ENCODE measurements at places on chromosomes 6 and 20.

- peaks cover 2% of the 10 kb centered on the region for H3K27me3 ChIP-seq
- H3K4me3 ChIP-seq: no peak overlapping the region
- no peaks in the 10 kb centered on the region for H3K4me1 ChIP-seq
Measured at GRCh38 chr6:128855581-128856085, 27.3 kb upstream of the LAMA2 start.

- H3K27ac ChIP-seq: no peak overlapping the region
- no peaks in the 10 kb centered on the region for H3K4me1 ChIP-seq
- no peak for DNase-seq
- no peaks in the 10 kb centered on the region for H3K36me3 ChIP-seq
Measured at GRCh38 chr20:18686696-18687095, 98.8 kb downstream of the DTD1 start.

- H3K27me3 ChIP-seq: peaks cover 3% of the 10 kb centered on the region
- DNase-seq: no peak
- H3K36me3 ChIP-seq: no peaks in the 10 kb centered on the region
Measured at GRCh38 chr20:48385527-48385926, 442.3 kb downstream of the PREX1 start.

GRCh38 chr6:169977434-169978265 lies 226.2 kb downstream of the ERMARD start:
- no peak overlapping the region for H3K27ac ChIP-seq
- H3K4me1 ChIP-seq: no peaks in the 10 kb centered on the region
- H3K4me3 ChIP-seq: no peak overlapping the region
- DNase-seq: no peak
- H3K27me3 ChIP-seq: peaks cover 2% of the 10 kb centered on the region
